GM12878 (cell line): ENCODE measurements at places on chromosomes 2 and 18. TPM values are rescaled to one million over a fixed set of nuclear protein-coding genes. Genes with fewer than 3 reads are reported as not detected.

Gene GRP
- not detected in 2 replicates for polyA plus RNA-seq

Gene CTNNA2
- 2.3 and 2.4 TPM in 2 replicates for polyA plus RNA-seq

Gene MYL12B
- 458 and 466 TPM in 2 replicates for polyA plus RNA-seq

Gene SCN3A
- polyA plus RNA-seq, result not detected in 2 replicates

Gene CHRNG
- polyA plus RNA-seq, result 0.17 TPM in 1 of 2 replicates, not detected in the other

Gene APLF
- 1.6 and 2.1 TPM in 2 replicates for polyA plus RNA-seq

Gene LOXL3
- 31.2 and 33.1 TPM in 2 replicates for polyA plus RNA-seq

Gene FLACC1
- 0.48 TPM in 1 of 2 replicates, not detected in the other for polyA plus RNA-seq

Gene KIF3C
- 0.63 and 0.72 TPM in 2 replicates for polyA plus RNA-seq

Gene GALR1
- polyA plus RNA-seq, result not detected in 2 replicates

Gene MYO5B
- polyA plus RNA-seq, result 1.5 and 2.5 TPM in 2 replicates

Gene SERPINB13
- polyA plus RNA-seq, result not detected in 2 replicates

Gene GREB1L
- 0.05 TPM in 2 replicates for polyA plus RNA-seq

Gene NEMP2
- 12.5 and 14.9 TPM in 2 replicates for polyA plus RNA-seq

Gene IL36RN
- polyA plus RNA-seq, result not detected in 2 replicates

Gene COX5B
- 466 and 472 TPM in 2 replicates for polyA plus RNA-seq

Gene TRAPPC8
- polyA plus RNA-seq, result 11.5 and 17.4 TPM in 2 replicates

Gene RTTN
- 9.8 and 12.8 TPM in 2 replicates for polyA plus RNA-seq

Gene PFN4
- polyA plus RNA-seq, result 1.8 and 2.1 TPM in 2 replicates

Gene RAB17
- not detected in 2 replicates for polyA plus RNA-seq

Gene CTLA4
- not detected in 2 replicates for polyA plus RNA-seq

Gene IMPA2
- 12.1 and 15.4 TPM in 2 replicates for polyA plus RNA-seq

Gene SRD5A2
- polyA plus RNA-seq, result not detected in 2 replicates

Gene EPG5
- 3.2 and 4.0 TPM in 2 replicates for polyA plus RNA-seq

Gene FOXD4L1
- polyA plus RNA-seq, result not detected in 2 replicates

Gene CRYGD
- not detected in 2 replicates for polyA plus RNA-seq

Gene LDAH
- polyA plus RNA-seq, result 37.5 and 38.5 TPM in 2 replicates

Gene USP40
- polyA plus RNA-seq, result 17.3 and 20.8 TPM in 2 replicates

Gene NEB
- 0.36 and 0.50 TPM in 2 replicates for polyA plus RNA-seq

Gene EPHA4
- 0.08 and 0.26 TPM in 2 replicates for polyA plus RNA-seq

Gene UBE2E3
- polyA plus RNA-seq, result 36.1 and 37.9 TPM in 2 replicates

Gene CPO
- polyA plus RNA-seq, result not detected in 2 replicates

Gene MYO3B
- 1.4 and 2.2 TPM in 2 replicates for polyA plus RNA-seq

Gene WNT6
- not detected in 2 replicates for polyA plus RNA-seq

Gene ANKRD30BL
- 0.20 and 0.22 TPM in 2 replicates for polyA plus RNA-seq

Gene CROCC2
- polyA plus RNA-seq, result not detected in 2 replicates

Gene C1QL2
- polyA plus RNA-seq, result not detected in 2 replicates

Gene CFC1B
- polyA plus RNA-seq, result not detected in 2 replicates

Gene GRHL1
- polyA plus RNA-seq, result 0.50 and 0.54 TPM in 2 replicates

Gene IL18R1
- 14.3 TPM in 2 replicates for polyA plus RNA-seq

Gene PPIG
- 114 and 117 TPM in 2 replicates for polyA plus RNA-seq

Gene MTX2
- 64.8 and 66.2 TPM in 2 replicates for polyA plus RNA-seq

Gene TMEM200C
- polyA plus RNA-seq, result not detected in 2 replicates

Gene DNER
- 0.04 TPM in 1 of 2 replicates, not detected in the other for polyA plus RNA-seq

Gene CYBRD1
- polyA plus RNA-seq, result 39.9 and 41.9 TPM in 2 replicates

Gene SALL3
- not detected in 2 replicates for polyA plus RNA-seq

Gene STAMBP
- 83.2 and 85.9 TPM in 2 replicates for polyA plus RNA-seq

Gene SERPINB12
- not detected in 2 replicates for polyA plus RNA-seq

Gene KATNAL2
- polyA plus RNA-seq, result 1.7 and 2.0 TPM in 2 replicates

Gene RIOK3
- 68.9 and 73.3 TPM in 2 replicates for polyA plus RNA-seq

Gene ZBTB7C
- polyA plus RNA-seq, result not detected in 2 replicates

Gene NFATC1
- polyA plus RNA-seq, result 5.1 and 6.8 TPM in 2 replicates

Gene CCDC74B
- 8.8 and 10.3 TPM in 2 replicates for polyA plus RNA-seq

Gene UGT1A3
- polyA plus RNA-seq, result not detected in 2 replicates
